ENCODE measurements at places on chromosomes 16 and 17. TPM values are rescaled to one million over a fixed set of nuclear protein-coding genes. Genes with fewer than 3 reads are reported as not detected.

The XYLT1 gene
- 58.3 TPM for total RNA-seq

The MPP3 gene
- 0.60 TPM for total RNA-seq

DNA sequence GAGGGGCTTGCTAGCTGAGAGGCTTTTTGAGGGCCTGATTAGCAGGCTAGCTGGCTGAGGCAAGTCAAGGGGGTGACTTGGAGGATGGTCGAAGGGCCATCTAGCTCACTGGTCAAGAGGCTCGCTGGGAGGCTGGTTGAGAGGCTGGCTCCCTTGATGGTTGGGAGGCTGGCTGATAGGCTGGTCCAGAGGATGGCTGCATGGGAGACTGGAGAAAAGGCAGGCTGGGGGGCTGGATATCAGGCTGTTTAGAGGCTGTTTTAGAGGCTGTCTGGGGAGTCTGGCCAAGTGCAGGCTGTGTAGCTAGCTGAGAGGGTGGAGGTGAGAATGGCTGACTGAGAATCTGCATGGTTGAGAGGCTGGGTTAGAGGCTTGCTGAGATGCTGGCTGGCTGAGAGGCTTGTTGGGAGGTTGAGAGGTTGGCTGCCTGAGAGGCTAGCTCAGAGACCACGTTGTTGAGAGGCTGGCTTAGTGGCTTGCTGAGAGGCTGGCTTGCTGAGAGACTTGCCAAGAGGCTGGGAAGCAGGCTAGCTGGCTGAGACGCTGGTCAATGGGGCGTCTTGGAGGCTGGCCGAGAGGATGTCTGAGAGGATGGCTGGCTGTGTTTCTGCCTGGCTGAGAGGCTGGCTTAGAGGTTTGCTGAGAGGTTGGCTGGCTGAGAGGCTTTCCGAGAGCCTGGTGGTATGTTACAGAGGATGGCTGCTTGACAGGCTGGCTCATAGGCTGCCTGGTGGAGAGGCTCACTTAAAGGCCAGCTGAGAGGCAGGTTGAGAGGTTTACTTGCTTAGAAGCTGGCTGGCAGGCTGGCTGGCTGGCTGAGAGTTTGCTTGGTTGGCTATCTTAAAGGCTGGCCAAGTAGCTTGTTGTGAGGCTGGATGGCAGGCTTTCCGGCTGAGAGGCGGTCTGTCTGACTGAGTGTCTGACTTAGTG is 36.6 kb upstream of the ACSM2B start:
- DNase-seq = no peak

- no peak for DNase-seq
Observed at GRCh38 chr16:85982563-85982939, 83.6 kb downstream of the IRF8 start.

DNA sequence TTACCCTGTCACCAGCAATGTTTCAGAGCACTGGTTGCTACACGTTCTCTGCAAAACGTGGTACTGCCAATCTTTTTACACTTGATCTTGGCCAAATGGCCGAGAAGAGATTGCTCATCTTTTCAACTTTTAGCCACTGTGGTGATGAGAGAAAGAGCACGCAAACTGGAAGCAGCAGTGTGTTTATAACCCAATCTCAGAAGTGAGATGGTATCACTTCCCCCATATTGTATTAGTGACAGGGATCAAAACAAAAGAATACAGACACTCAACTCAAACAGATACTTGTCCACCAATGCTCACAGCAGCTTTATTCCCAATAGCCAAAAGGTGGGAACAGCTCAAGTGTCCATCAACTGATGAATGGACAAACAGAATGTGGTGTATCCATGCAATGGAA is 72.1 kb upstream of the FA2H start:
- DNase-seq = no peak

The TBKBP1 gene
- total RNA-seq = 7.2 TPM

Measured in T-cell (primary cell).